ENCODE measurements at places on chromosomes 12 and 14. TPM values are rescaled to one million over a fixed set of nuclear protein-coding genes. Genes with fewer than 3 reads are reported as not detected.

Gene OAS1
- total RNA-seq, result 8.4 TPM

Gene TSPAN19
- total RNA-seq, result not detected

Gene ANG
- 1.3 TPM for total RNA-seq

Gene SMCO2
- total RNA-seq, result not detected

Gene CD4
- total RNA-seq, result 291 TPM

Gene CD69
- 31.0 TPM for total RNA-seq

Gene TAC3
- not detected for total RNA-seq

Gene BDKRB1
- not detected for total RNA-seq

Gene ZNF140
- 28.2 TPM for total RNA-seq

Gene CDH24
- 1.3 TPM for total RNA-seq

Gene SRRM4
- total RNA-seq, result not detected

- no peak overlapping the region for H3K27ac ChIP-seq
- H3K4me3 ChIP-seq, result no peak overlapping the region
- DNase-seq, result no peak
- H3K4me1 ChIP-seq, result no peaks in the 10 kb centered on the region
Measured at GRCh38 chr14:85061256-85061655, 468.7 kb upstream of the FLRT2 start.

GRCh38 chr14:59454139-59454538 lies 11.0 kb downstream of the GPR135 start:
- DNase-seq, result no peak
- no peaks in the 10 kb centered on the region for H3K27me3 ChIP-seq
- H3K4me1 ChIP-seq, result no peaks in the 10 kb centered on the region

DNA sequence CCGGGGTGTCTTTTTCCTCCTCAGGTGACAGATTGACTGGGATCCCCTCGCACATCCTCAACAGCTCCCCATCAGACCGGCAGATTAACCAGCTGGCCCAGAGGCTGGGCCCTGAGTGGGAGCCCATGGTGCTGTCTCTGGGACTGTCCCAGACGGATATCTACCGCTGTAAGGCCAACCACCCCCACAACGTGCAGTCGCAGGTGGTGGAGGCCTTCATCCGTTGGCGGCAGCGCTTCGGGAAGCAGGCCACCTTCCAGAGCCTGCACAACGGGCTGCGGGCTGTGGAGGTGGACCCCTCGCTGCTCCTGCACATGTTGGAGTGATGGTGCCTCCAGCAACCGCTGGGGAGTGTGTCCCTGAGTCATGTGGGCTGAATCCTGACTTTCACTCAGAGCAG lies 172.8 kb downstream of the CRADD start:
- H3K4me1 ChIP-seq, result peaks cover 18% of the 10 kb centered on the region
- no peak overlapping the region for H3K27ac ChIP-seq
- H3K27me3 ChIP-seq, result no peaks in the 10 kb centered on the region
- H3K36me3 ChIP-seq, result no peaks in the 10 kb centered on the region
- DNase-seq, result no peak

DNA sequence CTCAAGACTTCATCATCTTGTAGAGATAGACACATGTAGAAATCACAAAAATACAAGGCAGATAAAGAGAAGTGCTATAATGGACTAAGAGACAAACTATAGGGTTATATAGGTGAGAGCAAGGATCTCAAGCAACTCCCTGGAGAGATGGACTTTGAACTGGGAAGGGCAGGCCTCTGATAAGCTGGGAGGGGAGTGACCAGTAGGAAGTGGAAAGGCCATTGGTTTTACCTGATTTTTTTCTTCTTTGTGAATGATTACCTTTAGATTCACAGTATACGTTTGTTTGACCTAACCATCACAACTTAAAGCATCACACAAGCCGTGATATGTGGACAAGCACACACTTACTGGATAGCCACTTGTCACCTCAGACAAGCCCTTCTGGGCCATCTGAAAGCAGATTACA lies 5.2 kb upstream of the TEP1 start:
- no peaks in the 10 kb centered on the region for H3K36me3 ChIP-seq
- H3K27me3 ChIP-seq, result no peaks in the 10 kb centered on the region
- peaks cover 19% of the 10 kb centered on the region for H3K4me1 ChIP-seq
- no peak for DNase-seq
- H3K4me3 ChIP-seq, result no peak overlapping the region
- no peak overlapping the region for H3K27ac ChIP-seq

GRCh38 chr14:77344377-77344996 lies 23.7 kb downstream of the GSTZ1 start:
- H3K4me3 ChIP-seq, result no peak overlapping the region
- H3K27me3 ChIP-seq, result no peaks in the 10 kb centered on the region
- H3K36me3 ChIP-seq, result peaks cover 6% of the 10 kb centered on the region
- no peaks in the 10 kb centered on the region for H3K4me1 ChIP-seq
- DNase-seq, result no peak
- H3K27ac ChIP-seq, result no peak overlapping the region

DNA sequence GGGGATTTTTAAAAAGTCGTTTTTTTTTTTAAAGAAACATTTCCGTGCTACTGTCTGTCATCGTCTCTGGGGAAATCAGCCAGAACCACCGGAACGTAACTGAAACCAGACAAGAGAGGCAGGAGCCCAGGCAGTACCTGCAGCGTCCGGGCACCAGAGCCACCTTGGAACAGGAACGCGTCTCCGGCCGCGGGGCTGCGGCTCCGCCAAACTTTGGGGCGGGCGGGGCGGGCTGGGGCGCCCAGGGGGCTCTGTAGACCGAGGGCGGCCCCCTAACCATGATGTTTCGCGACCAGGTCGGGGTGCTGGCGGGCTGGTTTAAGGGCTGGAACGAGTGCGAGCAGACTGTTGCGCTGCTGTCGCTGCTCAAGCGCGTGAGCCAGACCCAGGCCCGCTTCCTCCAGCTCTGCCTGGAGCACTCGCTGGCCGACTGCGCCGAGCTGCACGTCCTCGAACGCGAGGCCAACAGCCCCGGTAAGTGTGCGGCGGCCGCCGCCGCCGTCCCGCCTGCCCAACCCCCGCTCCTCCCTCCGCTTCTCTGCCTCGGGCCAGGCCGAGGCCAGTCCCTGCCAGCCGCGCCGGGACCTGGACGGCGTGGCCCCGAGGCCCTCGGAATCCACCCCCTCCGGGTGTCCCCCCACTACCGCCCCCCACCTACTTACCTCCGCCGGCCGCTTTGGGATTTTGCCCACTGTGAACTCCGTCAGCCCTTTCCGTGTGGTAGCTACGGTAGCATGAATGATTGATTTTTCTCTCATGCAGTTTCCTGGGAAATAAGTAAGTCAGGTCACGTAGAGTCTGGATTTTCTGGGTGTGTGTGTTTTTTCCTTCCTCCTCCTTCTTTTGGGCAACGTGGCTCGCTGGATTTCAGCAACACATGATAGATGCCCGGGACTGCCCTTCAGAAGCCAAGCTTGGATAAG lies 972 bp downstream of the SAMD4A start:
- H3K27me3 ChIP-seq, result no peaks in the 10 kb centered on the region
- peak overlapping the region; percentile 57 for H3K4me3 ChIP-seq
- H3K27ac ChIP-seq, result peak overlapping the region; percentile 79
- no peaks in the 10 kb centered on the region for H3K36me3 ChIP-seq
- H3K4me1 ChIP-seq, result peaks cover 16% of the 10 kb centered on the region

DNA sequence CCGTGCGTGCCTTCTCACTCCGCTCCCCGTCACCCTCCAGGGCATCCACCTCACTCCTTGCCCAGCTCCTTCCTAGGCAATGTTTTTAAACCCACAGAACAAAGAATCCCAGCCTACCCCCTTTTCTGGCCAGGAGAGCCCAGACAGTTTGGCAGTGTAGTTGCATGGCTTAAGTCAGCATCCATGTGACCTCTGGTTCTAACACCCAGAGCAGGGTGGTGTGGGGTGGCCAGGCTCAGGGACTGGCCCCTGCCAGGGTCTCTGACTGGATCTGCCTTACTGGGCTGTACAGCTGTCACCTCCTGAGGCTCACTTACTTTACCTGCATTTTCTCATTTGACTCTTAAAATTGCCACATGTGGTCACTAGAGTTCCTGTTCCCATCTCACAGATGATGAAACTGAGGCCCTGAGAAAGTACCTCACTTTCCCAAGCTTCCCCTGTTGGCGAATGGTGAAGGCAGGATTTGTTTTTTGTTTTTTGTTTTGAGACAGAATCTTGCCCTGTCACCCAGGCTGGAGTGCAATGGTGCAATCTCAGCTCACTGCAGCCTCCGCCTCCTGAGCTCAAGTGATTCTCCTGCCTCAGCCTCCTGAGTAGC lies 18.3 kb downstream of the SDS start:
- no peak overlapping the region for H3K4me3 ChIP-seq
- H3K4me1 ChIP-seq, result no peaks in the 10 kb centered on the region

- no peak for DNase-seq
- H3K4me3 ChIP-seq, result no peak overlapping the region
- no peak overlapping the region for H3K27ac ChIP-seq
- no peaks in the 10 kb centered on the region for H3K36me3 ChIP-seq
- H3K27me3 ChIP-seq, result no peaks in the 10 kb centered on the region
Measured at GRCh38 chr12:11954181-11954580, 116.6 kb upstream of the BCL2L14 start.

GRCh38 chr12:87924149-87924548 lies 105.1 kb downstream of the C12orf50 start:
- H3K36me3 ChIP-seq, result no peaks in the 10 kb centered on the region
- no peak overlapping the region for H3K4me3 ChIP-seq

GRCh38 chr12:43937947-43938346 lies 102.1 kb downstream of the TMEM117 start:
- H3K27me3 ChIP-seq, result no peaks in the 10 kb centered on the region
- H3K4me1 ChIP-seq, result no peaks in the 10 kb centered on the region
- no peak overlapping the region for H3K4me3 ChIP-seq
- no peak overlapping the region for H3K27ac ChIP-seq

- no peaks in the 10 kb centered on the region for H3K27me3 ChIP-seq
- DNase-seq, result no peak
- peaks cover 77% of the 10 kb centered on the region for H3K4me1 ChIP-seq
- peaks cover 36% of the 10 kb centered on the region for H3K36me3 ChIP-seq
Measured at GRCh38 chr12:108629151-108629550, 4.5 kb downstream of the SELPLG start.

GRCh38 chr12:132514838-132515237 lies 24.9 kb downstream of the FBRSL1 start:
- no peaks in the 10 kb centered on the region for H3K4me1 ChIP-seq
- no peak overlapping the region for H3K4me3 ChIP-seq
- H3K36me3 ChIP-seq, result no peaks in the 10 kb centered on the region
- no peak for DNase-seq
- H3K27ac ChIP-seq, result no peak overlapping the region

DNA sequence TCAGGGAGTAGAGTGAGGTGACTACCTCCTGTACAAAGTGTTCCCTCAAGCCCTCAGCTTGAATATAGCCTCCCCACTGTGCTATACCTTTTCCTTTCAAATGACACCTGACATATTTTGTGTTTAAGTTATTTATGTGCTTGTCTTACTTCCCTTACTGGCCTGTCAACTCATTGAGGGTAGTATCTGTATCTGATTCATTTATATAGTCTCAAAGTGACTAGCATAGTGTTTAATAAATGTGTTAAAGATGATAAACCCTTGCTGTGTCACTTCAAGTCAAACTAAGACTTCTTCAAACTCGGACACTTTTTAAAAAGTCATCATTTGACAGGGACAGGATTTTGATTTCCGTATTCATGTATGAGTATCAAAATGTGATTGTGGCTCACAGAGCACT lies 52.1 kb downstream of the APAF1 start:
- no peak overlapping the region for H3K27ac ChIP-seq
- H3K27me3 ChIP-seq, result no peaks in the 10 kb centered on the region
- no peak for DNase-seq

DNA sequence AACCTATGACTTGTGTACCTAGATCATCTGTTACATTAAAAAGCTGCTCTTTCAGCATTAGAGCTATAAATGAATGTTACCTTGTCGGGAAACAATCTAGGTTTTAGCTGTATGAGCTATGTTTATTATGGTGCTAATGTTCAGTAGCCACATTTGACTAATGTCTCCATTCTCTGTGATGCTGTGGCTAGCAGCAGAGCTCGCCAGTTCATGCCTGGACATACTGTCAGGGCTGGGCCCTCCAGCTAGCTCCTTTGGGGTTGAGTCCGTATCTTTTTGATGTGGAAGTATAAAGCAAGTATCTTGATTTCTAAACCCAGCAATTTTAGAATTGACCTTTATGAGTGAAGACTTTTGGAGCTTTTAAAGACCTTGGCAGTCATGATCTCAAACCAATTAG lies 36.1 kb downstream of the USP44 start:
- H3K4me3 ChIP-seq, result no peak overlapping the region
- DNase-seq, result no peak
- H3K27me3 ChIP-seq, result no peaks in the 10 kb centered on the region
- H3K4me1 ChIP-seq, result no peaks in the 10 kb centered on the region

GRCh38 chr14:93121030-93121834 lies 5.5 kb upstream of the ITPK1 start:
- no peaks in the 10 kb centered on the region for H3K27me3 ChIP-seq
- peaks cover 7% of the 10 kb centered on the region for H3K4me1 ChIP-seq
- no peak overlapping the region for H3K27ac ChIP-seq
- H3K4me3 ChIP-seq, result no peak overlapping the region
- H3K36me3 ChIP-seq, result no peaks in the 10 kb centered on the region

GRCh38 chr12:33115716-33116115 lies 219.1 kb upstream of the PKP2 start:
- no peak for DNase-seq
- H3K4me1 ChIP-seq, result no peaks in the 10 kb centered on the region
- H3K36me3 ChIP-seq, result no peaks in the 10 kb centered on the region
- H3K27me3 ChIP-seq, result no peaks in the 10 kb centered on the region
- no peak overlapping the region for H3K4me3 ChIP-seq

DNA sequence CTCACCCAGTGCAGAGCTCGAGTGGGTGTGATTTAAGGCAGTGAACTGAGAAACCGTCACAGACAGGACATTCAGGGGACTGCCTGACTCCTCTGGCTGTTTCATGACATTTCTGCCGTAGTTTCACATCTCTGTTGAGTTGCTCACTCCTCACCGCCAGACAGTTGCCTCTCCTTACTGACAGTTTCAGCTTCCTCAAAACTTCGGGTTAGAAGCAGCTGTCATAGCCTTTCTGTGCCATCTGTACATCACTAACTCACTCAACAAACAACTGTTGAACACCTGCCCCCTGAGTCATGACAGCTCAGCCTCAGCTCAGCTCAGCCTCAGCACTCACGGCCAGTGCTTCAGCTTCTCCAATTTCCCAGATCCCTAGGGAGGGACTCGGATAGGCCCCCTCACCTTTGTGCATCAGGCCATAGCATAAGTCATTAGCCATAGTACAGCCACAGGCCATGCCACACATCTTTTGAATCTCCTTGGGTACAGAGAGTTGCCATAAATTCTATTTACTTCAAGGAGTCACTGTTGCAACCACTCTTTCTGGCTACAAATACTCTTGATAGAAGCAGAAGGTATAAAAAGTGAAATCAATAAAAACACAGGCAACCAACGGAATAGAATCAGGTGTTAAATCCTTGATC lies 6.2 kb upstream of the SLC15A4 start:
- no peaks in the 10 kb centered on the region for H3K4me1 ChIP-seq
- H3K4me3 ChIP-seq, result no peak overlapping the region
- no peaks in the 10 kb centered on the region for H3K36me3 ChIP-seq
- DNase-seq, result no peak
- no peak overlapping the region for H3K27ac ChIP-seq

DNA sequence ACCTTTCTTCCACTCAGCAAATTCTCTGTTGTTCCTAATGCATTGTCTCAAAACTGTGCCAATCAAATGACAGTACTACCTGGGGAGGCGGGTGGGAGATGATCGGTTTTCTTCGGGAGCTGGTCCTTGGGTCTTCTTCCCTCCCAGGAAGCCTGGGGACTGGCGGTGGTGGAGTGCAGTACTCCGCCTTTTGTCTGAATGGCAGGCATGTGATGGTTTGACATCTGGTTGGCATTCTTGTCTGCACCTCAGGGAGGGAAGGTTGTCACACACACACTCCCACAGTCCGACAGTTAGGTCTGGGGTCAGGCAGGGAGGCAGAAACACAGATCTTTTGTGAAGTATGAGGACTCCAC lies 114.8 kb downstream of the SNAPC1 start:
- H3K27ac ChIP-seq, result no peak overlapping the region
- no peak for DNase-seq
- H3K27me3 ChIP-seq, result no peaks in the 10 kb centered on the region
- no peaks in the 10 kb centered on the region for H3K4me1 ChIP-seq
- no peak overlapping the region for H3K4me3 ChIP-seq
- H3K36me3 ChIP-seq, result no peaks in the 10 kb centered on the region

Data from CD4-positive, alpha-beta memory T cell (primary cell).